HL-60 (cell line): ENCODE measurements at places on chromosomes 2 and 18.

GRCh38 chr2:18980104-18980785 is 378.2 kb downstream of the OSR1 start:
- no peak for DNase-seq

- DNase-seq: peak; percentile 65
Measured at GRCh38 chr2:43224131-43224570, 2.3 kb downstream of the ZFP36L2 start.

GRCh38 chr2:165618806-165619205 is 149.3 kb downstream of the CSRNP3 start:
- no peak for DNase-seq

DNA sequence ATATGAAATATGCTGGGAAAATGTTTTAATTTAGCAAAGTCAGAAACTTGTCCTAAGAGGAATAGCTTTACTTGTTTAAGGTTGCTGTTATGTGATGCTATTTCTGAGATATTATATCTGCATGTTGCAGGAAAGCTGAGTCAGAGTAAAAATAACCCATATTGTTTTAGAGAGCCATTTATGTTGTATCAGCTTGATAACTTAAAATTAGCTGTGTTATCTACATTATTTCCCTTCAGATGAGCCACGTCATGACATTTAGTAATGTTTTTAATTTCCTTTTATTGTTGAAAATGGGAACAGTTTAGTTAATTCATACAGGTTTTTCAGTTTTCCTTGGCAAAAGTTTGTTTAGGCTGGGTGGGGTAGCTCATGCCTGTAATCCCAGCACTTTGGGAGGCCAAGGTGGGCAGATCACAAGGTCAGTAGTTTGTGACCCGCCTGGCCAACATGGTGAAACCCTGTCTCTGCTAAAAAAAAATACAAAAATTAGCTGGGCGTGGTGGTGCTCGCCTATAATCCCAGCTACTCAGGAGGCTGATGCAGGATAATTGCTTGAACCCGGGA is 55.8 kb downstream of the TTC27 start:
- DNase-seq: no peak

DNA sequence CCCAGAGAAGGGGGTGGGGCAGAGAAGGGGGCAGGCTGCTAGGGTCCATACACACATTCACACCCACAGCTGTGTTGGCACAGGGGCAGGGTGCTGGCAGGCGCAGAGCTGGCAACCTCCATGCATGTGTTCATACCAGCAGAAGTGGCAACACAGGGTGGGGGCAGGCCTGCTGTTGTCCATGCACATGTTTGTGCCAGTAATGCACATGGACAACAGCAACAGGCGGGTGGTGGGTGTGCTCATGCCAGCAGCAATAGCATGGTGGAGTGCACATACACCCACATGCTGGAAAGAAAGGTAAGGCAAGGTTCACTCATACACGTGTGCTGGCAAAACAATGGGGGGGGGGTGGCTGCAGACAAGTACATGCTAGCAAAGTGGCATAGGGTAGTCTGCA is 54.7 kb downstream of the FBXO15 start:
- no peak for DNase-seq

DNA sequence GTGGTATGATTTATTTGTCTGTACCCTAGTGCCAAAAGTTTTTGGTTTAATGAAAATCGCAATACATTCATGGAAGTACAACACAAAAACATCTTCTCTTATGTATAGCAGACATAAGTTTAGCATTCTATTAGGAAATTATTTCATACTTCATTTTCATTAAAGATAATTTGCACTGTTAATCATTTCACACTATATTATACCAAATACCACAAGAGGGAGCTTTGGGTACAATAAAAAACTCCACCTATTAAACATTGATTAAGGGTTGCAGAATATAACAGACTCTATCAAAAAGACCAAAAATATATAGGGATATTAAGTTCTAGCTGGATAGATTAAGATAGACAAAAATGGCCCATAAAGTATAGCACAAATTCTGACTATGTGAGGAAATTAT is 79.0 kb downstream of the SLC66A3 start:
- no peak for DNase-seq

DNA sequence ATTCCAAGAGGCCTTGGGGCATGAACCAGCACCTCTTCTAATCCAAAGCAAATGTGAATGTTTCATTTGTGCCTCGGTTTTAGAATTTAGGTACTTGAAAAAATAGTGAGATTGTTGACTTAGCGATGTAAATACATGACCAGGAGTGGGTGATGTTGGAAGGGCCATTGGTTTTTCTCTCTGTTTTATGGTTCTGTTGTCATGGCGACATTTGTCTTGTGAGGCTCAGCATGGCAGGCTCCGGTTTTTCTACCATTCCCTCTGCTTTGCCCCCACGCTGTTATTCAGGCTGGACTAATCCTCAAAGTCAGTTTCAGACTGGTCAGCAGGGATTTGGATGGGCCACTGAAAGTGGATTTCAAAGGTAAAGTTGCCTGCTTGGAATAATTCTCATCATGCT is 255.4 kb downstream of the ALPK2 start:
- no peak for DNase-seq

GRCh38 chr18:58516514-58517285 is 112.2 kb downstream of the ALPK2 start:
- no peak for DNase-seq

- no peak for DNase-seq
Measured at GRCh38 chr2:231197706-231198290, 633 bp upstream of the ARMC9 start.

DNA sequence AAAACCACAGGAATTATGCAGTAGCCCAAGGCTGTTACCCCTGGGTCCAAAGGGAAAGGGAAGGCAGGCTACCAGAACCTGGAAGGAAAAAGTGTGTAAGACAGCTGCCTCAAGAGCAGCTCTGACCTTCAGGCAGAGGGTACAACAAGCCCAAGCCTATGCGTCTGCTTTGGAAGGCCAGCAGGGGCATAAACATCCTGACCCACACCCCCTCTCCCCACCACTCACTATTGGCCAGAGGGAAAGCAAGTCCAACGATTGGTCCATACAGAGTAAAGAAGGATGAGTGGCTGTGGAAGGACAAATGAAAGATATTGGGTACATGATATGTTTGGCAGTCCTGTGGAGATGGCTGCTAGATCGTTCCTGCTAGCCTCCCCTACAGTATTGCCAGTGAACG is 227.6 kb upstream of the HNRNPA3 start:
- DNase-seq: no peak

GRCh38 chr18:27564066-27564465 is 379.0 kb upstream of the CHST9 start:
- DNase-seq: no peak

DNA sequence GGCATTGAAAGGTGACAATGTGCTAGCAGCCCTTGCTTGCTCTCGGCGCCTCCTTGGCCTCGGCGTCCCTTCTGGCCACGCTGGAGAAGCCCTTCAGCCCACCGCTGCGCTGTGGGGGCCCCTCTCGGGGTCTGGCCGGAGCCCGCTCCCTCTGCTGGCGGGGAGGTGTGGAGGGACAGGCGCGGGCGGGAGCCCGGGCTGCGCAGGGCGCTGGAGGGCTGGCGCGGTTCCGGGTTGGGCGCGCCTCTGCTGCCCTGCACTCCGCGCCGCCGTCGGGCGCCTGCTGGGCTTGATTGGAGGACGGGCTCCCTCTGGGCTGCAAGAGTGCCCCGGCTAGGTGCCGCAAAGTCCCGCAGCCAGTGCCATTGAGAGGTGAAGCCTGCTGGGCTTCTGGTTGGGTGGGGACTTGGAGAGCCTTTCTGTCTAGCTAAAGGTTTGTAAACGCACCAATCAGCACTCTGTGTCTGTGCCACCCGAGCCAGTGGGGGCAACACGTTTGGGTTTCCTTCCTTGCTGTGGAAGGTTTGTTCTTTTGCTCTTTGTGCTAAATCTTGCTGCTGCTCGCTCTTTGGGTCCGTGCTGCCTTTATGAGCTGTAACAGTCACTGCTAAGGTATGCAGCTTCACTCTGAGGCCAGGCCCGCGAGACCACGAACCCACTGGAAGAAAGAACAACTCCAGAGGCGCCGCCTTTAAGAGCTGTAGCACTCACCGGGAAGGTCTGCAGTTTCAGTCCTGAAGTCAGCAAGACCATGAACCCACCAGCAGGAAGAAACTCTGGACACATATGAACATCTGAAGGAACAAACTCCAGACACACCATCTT is 14.8 kb upstream of the IMP4 start:
- no peak for DNase-seq

DNA sequence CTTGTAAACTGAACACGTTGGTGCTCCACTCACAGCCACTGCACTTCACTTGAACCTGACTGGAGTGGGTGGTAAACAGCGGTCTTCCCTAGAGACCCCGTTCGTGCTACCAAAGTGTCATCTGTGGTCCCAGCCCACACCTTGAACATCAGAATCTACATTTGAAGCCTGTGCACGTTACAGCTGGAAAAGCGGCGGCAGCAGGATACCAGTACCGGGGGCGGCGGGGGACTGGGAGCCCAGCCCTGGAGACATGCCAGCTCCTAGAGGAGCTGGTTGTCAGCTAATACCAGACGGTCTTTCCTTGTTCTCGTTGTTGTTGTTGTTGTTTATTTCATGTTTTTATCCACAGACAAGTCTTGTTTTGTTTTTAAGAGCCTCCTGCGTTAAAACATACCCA is 156.7 kb downstream of the WDSUB1 start:
- no peak for DNase-seq

GRCh38 chr2:174183076-174183475 is 65.3 kb downstream of the OLA1 start:
- no peak for DNase-seq

- no peak for DNase-seq
Measured at GRCh38 chr2:235594964-235595363, 101.1 kb downstream of the AGAP1 start.

DNA sequence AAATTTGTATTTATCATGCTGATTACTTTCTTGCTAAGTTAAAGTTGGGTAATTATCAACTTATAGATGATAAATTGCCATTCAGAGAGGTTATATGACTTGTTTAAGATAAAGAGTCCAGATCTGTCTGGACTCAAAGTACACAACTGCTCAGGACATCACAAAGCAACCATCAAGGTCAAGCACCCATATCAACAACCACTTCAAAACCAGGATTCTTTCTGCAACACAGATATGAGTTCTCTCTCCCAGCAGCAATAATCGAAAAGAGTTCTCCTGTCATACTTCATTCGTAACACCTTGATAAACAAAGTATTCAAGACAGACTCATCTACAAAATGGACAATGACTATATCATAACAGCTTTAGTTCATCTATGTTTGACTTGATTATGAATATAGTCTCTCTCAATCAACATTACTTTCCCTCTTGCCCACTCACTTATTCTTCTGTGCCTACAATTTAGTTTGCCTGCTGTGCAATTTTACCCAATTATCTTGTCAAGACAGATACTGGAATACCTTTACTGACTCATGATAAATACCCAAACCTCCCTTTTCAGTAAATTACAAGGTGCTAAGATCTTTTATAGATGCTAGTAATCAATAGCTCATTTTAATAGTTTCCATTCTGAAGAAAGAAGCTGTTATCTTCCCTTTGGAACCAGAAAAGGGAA is 281.8 kb downstream of the NBAS start:
- DNase-seq: no peak

GRCh38 chr2:140918426-140918825 is 1212.4 kb downstream of the LRP1B start:
- DNase-seq: no peak

DNA sequence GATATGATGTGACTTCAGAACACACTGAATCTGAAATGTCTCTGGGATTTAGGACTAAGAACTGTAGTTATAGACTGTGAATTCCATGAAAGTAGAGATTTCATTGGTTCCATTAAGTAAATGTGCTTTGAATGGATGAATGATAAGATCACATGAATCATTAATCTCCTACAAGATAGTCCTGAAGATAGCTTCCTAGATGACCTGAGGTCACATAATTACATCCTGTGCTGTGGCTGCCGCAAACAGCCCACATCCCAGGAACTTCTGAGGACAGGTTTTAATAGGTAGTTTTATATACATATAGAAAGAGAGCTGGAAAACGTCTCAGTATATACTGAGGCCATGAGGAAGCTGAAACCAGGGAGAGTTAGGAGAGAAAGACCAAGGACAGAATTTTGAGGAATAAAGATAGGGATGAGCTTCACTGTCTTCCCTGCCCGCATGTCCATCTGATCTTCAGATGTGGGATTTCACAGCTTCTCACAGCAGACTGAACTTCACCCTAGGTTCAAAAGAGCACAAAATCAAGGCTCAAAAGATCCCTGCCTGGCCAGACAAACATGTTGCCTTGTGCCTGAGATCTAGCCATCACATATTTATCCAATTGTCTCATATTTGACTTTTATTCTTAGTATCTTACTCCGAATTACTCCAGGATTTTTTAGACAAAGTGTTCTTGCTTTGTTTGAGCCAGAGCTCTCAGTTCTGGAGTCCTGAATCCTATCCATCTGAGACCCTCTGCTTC is 188.2 kb downstream of the IRS1 start:
- no peak for DNase-seq

GRCh38 chr18:6627645-6628044 is 101.9 kb upstream of the ARHGAP28 start:
- DNase-seq: no peak

GRCh38 chr2:48251437-48252148 is 278.4 kb upstream of the STON1 start:
- peak; percentile 51 for DNase-seq

DNA sequence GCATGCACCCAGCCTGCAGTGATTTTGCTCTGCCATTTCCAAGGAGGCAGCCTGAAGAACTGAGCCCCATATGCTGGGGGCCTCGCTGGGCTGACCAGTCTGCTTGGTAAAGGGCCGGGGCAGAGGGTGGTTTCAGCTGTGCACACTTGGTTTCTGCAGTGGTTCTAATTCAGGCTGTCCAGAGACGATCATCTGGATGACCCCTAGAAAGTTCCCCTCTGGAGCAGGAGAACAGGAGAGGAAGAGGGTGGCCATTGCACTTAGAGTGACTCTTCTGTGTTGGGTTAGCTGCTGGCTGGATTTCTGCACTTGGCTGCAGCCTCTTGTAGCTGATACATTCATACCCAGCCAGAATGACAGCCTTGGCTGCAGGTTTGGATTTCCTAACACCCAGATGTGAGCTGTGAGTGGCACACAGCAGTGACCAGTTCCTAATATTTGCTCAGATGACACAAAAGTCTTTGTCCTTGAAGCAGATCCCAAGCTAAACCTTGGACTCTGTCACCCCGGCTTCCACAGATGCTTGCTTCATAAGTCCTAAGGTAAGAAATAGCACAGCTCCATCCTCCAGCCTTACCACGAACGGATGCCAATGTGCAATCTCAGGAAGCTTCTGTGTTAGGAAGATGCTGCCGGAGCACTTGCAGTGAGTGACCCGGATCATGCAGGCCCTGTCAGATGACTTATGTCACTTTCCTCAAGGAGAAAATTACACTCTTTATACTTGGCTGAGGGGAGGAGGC is 105.6 kb downstream of the HNRNPLL start:
- no peak for DNase-seq

DNA sequence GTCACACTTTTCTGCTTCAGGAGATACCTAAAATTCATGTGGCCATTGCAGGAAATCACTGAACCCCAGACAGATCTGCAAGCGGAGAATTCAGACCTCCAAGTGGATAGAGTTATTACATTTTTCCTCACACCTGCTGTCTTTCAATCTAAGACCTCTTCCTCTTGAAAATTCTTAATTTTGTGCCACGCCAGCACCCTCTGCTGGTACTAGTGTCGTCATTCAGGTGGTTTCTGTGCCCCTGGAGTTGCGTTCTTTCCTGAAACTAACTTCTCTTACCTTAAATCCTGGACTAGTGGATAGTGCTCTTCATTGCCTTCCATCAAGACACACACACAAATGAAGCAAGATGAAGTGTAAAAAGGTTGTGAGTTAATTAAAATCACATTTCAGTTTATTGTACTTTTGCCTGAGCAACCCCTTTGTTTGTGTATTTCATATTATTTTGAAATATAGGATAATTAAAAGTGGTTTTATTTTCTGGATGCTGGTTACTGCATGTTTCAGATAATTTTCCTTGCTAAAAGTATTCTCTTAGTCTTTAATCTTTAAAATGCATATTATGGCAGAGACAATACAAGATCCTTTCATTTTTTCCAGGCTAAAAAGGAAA is 1.6 kb upstream of the DNER start:
- DNase-seq: no peak
